ENCODE measurements at places on chromosomes 1 and 21. TPM values are rescaled to one million over a fixed set of nuclear protein-coding genes. Genes with fewer than 3 reads are reported as not detected.

DNA sequence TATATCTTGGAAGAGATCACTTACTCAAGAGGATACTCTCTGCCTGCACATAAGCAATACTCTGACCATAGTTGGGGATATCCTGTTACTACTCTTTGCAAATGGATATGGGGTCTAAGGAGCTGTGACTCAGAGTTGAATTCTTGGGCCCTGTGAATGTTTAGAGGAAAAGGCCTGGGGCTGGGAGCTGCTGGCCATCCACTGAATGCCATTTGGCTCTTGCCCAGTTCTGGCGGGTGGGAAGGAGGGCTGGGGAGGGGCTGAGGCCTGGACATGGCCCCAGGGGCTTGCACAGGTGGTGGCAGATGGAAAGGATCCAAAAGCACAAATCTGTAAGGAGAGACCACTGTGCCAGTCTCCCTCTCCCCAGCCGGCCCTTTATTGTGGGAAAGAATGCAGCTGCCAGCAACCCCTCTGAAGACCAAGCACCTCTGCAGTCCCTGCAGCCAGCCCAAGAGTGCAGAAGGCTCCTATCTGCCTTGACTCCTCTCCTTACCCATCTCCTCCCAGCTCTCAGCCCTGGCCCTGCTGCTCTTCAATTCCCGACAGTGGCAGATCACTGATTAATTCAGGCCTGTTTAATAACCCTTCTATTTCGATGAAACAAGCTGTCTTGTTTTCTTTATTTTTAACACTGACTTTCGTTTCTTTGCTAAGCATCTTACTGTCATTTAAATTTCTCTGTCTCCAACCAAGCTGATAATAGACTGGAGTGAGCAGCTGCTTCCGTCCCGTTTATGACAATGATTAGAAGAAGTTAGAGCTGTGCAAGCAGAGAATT, 12.1 kb downstream of the PLXNA2 start:
- peak; percentile 63 for DNase-seq

Gene OR2L3
- total RNA-seq, result not detected

Gene IGSF21
- 2.6 TPM for total RNA-seq

DNA sequence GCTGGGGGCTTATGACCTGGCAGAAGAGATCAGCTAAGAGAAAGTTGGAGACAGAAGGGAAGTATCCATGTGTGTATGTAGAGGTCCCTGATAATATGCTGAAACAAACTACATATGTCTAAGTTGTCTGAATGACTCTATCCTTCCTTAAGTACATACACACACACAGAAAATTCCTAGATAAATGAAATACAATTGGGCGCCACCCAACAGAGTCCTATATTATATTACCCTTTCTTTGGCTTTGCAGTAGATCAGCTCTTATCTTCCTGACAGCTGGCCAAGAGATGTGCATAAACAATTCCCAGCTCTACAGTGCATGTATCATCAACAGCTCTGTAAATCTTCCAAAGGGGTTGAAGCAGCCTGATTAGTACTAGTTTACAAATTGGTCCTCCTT, 40.1 kb downstream of the SORT1 start:
- peak; percentile 82 for DNase-seq

Gene TNN
- total RNA-seq, result not detected

GRCh38 chr1:28890435-28890834, 23.9 kb upstream of the EPB41 start:
- no peak for DNase-seq

Gene SYT2
- total RNA-seq, result 0.23 TPM

DNA sequence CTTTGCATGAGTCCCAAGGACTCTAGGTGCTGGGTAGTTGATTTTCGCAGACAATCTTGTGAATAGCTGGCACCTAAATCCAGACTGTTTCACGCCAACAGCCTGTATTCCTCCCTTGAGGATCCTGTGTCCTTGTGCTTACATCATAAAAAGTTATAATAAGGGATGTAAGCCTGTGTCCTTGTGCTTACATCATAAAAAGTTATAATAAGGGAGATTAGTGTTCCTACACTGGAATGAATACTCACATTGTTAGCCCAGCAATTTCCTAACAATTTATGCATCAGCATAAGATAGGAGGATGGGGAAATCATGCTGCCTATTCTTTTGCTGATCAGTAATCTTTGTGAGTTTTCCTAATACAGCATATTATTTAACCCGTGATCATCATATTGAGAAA, 4.0 kb upstream of the HSD3B2 start:
- DNase-seq, result no peak

Gene FCGR1A
- total RNA-seq, result 11.5 TPM

- no peak for DNase-seq
Measured at GRCh38 chr1:222415441-222415840, 132.5 kb downstream of the HHIPL2 start.

DNA sequence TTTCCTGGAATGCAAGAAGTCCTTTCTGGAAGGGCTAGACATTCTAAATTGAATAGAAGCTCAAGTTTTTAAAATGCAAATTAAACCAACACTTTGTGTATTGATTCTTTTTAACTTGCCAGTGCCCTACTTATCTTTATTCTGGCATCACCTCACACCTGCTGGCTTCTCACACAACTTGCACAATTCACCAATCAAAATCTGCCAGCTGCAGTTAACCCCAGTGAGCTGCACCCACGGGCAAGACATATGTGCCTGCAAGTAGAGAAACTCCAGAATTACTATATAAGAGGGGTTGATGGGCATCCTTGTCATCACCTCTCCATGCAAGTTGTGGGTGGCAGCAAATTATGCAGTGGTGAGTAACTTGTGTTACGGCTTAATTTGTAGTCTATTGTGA, 11.7 kb upstream of the PLPPR4 start:
- DNase-seq, result no peak

Gene ZNF695
- 0.61 TPM for total RNA-seq
